Left forelimb (tissue), 1 donor: ENCODE measurements at places on chromosomes 16 and 17.

DNA sequence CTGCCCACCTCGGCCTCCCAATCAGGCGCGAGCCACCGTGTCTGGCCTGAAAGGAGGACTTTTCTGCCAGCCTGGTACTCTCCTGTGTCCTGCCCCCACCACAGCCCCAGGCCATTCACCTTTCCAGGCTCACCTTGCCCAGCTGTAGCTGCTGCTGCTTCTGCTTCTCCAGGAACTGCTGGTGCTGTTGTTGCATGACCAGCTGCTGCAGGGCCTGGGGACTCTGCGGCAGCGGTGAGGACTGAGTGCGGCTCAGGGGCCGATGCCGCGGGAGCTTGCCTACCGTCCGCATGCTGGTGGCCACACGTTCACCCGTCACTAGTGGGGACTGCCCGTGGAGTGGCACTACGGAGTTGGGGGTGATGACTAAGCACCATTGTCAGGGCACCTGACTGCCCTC lies 17.7 kb downstream of the G6PC3 start:
- DNase-seq = no peak

DNA sequence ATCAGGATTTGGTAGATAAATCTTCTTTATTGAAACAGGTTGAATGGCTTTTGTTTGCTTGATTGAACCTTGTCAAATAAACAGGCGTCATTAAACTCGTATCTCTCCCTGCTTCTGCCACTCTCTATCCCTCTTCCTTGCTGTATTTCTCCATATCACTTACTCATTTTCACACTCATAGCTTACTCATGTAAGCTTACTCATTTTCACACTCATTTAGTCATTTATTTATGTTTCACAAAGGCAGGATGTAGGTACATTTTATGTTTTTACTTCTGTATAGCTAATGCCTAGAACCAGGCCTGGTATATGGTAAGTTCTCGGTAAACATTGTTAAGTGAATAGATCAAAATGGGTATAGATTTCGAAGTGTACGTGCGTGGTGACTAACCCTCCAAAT lies 450.0 kb downstream of the PMP22 start:
- DNase-seq = no peak

- no peak for DNase-seq
Measured at GRCh38 chr17:1882836-1883235, 53.0 kb downstream of the RPA1 start.

- no peak for DNase-seq
Measured at GRCh38 chr17:39604911-39605491, 2.7 kb downstream of the NEUROD2 start.
